Activated gamma-delta T cell treated with anti-CD3 and anti-CD28 coated beads, Interleukin-2, amount 50 U/mL, for 16 hours (primary cell): ENCODE measurements at places on chromosomes 1 and 21.

- DNase-seq, result no peak
These were observed 89.6 kb downstream of the LEPR start for GRCh38 chr1:65509912-65510680.

- DNase-seq, result no peak
These were observed 26.7 kb downstream of the ATG4C start for GRCh38 chr1:62810420-62811274.

GRCh38 chr1:2300004-2300771 is 72.1 kb downstream of the SKI start:
- peak; percentile 68 for DNase-seq

- DNase-seq, result no peak
These were observed 267.4 kb downstream of the ZNF326 start for GRCh38 chr1:90262286-90262685.

GRCh38 chr1:14878124-14878523 is 275.4 kb upstream of the TMEM51 start:
- no peak for DNase-seq

GRCh38 chr1:192927496-192927895 is 118.7 kb downstream of the RGS2 start:
- DNase-seq, result no peak

GRCh38 chr1:62355095-62355494 is 35.9 kb upstream of the KANK4 start:
- no peak for DNase-seq

GRCh38 chr1:151065089-151065645 is 5.0 kb downstream of the MLLT11 start:
- no peak for DNase-seq

DNA sequence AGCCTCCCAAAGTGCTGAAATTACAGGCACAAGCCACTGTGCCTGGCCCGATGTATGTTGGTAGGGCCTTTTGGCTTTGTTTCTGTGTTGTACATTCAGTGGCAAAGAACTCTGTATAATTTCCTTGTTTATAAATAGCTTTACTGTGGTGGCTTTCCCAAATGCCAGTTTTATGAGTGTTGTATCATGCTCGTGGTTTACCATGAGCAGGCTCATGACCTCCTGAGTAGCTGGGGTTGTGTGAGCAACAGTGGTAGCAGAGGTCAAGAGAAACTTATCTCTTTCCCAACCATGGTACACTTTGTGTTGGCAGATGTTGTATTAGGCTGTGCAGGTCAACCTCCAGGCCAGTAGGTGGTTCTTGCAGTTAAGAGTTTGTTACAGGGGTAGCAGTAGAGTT is 420.4 kb upstream of the BEND5 start:
- no peak for DNase-seq

DNA sequence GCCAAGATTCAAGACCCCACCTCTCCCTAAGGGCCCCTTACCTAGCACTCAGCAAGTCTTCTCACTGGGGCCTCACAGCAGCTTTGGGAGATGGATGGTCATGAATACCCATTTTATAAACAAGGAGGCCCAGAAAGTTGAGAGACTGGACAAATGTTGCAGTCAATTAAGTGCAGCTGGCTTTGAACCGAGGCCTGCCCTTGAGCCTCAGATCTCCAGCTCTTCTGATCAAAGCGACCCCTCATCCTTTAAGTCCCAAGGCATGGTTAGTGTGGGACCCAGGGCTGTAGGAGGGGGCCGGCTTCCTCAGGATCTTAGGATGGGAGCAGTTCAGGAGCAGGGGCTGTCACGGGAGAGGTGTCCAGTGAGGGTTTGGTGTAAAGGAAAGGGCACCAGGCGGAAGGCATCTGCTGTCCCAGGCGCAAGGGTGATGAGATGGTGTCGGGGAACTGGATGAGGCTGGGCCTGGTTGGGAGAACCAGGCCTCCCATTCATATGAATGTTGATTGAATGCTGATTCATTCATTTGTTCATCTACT is 5.1 kb upstream of the MTFR1L start:
- no peak for DNase-seq

GRCh38 chr1:190172651-190173430 is 304.8 kb downstream of the BRINP3 start:
- DNase-seq, result no peak

- DNase-seq, result no peak
These were observed 48.4 kb upstream of the DNAJC6 start for GRCh38 chr1:65260851-65261473.

DNA sequence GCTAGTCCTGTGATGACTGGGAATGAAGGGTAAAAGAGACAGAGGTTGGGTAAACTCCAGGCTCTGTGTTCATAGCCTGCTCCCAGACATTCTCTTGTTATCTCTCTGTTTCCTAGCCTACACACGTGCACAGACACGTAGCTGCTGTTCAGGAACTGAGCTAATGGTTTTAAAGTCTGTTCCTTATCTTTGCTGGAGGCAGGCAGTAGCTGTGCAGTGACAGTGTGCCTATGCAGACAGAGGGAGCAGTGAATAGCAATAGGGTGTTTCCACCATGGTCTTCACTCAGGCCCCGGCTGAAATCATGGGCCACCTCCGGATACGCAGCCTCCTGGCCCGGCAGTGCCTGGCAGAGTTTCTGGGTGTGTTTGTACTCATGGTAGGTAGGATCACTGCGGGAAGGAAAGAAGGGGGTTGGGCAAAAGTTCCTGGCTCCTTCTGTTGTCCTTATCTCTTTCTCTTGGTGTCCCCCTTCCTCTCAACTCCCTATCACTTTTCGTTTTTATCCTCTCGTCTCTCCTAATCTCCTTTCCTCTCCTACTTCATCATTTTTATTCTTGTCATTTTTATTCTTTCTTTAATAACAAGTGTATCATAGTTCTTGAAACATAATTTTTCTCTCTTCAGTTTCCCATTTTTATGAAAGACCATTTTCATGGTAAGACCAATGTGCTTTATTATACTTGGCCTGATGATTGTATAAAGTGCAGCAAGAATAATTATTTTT is at the start of gene AQP10:
TSS of gene AQP10 (plus strand) at position 212 of the 727 bp plus-strand sequence. CDS start at position 275, 63 bp downstream.
- no peak for DNase-seq

- no peak for DNase-seq
These were observed 94.2 kb upstream of the SLC2A1 start for GRCh38 chr1:43052786-43053439.

DNA sequence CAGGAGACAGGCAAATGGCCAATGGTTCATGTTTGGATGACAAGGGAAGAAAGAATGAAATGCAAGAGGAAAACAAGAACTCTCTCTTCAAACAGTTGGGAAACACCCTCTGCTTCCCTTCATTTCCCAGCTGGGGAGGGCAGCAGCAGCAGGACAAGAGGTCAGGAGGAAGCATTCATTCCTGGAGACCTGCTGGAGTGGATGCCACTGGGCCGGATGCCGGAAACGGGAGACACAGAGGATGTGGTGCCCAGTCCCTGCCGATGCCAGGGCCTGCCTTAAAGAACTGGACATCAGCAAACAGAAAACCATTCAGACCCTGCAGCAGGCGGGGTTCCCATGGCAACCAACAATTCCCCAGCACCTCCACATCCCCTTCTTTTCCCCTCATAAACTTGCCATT is 102.3 kb upstream of the ZNF648 start:
- no peak for DNase-seq

DNA sequence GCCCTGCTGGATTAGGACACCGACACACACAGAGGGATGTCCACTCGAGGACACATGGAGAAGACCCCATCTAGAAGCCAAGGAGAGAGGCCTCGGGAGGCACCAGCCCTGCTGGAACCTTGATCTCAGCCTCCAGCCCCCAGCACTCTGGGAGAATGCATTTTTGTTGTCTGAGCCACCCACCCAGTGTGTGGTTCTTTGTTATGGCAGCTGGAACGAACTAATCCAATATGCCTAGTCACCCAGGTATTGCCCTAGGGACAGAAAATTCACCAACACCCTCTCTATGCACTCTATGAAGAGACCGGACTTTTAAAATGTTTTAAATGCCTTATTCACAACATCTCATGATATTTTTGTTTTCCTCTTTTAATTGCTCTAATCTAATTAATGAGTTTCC is 117.4 kb downstream of the CRYAA start:
- no peak for DNase-seq
